NCI-H2171 (cell line): ENCODE measurements at places on chromosomes 4 and X.

GRCh38 chrX:5242091-5242790 lies 986.4 kb downstream of the NLGN4X start:
- no peak for DNase-seq

DNA sequence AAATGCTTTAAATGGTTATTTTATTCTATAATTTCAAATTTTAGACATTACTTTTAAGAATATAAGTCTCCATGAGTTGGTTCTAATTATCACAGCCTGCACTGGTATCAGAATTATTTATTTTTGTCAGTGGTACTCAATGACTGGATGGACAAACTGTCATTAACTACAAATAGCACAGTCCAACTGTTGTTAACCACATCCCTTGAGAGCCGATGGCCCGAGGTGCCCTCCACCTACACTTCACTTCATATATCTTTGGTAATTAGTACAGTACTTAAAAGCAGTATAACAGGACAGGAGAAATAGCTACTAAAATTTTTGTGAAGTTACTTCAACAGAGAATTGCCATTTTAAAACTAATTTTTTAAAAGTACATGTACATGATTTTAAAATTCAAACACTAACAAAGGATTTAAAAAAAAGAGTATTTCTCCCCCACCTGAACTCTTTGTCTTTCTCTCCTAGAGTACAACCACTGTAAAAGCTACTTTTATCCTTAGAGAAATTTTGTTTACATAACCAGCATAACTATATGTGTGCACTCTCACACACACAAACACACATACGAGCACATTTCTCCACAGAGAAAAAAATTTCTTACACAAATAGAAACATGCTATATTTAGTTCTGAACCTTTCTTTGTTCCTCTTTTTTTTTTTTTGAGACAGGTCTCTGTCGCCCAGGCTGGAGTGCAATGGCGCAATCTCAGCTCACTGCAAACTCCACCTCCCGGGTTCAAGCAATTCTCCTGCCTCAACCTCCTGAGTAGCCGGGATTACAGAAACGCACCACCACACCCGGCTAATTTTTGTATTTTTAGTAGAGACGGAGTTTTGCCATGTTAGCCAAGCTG lies 6.5 kb downstream of the TIFA start:
- no peak for DNase-seq

GRCh38 chrX:29671421-29671820 lies 543.9 kb upstream of the MAGEB2 start:
- no peak for DNase-seq

DNA sequence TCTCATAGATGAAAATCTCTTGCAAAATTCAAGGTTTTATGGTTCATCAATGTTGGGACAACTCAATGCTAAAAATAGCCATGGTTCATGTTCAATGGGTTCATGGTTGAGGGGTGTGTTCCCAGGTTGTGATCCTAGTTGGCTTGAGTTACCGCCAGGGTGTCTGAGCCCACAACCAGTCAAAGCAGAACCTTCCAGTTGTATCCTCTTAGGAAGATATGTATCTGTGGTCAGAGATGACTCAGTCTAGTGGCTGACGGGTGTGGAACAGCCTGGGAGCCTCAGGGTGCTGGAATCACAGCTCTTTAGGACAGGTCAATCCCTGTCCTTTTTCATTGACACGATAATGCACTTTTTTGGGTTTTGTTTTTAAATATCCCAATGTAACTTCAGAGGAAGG lies 192.3 kb upstream of the NR3C2 start:
- no peak for DNase-seq

DNA sequence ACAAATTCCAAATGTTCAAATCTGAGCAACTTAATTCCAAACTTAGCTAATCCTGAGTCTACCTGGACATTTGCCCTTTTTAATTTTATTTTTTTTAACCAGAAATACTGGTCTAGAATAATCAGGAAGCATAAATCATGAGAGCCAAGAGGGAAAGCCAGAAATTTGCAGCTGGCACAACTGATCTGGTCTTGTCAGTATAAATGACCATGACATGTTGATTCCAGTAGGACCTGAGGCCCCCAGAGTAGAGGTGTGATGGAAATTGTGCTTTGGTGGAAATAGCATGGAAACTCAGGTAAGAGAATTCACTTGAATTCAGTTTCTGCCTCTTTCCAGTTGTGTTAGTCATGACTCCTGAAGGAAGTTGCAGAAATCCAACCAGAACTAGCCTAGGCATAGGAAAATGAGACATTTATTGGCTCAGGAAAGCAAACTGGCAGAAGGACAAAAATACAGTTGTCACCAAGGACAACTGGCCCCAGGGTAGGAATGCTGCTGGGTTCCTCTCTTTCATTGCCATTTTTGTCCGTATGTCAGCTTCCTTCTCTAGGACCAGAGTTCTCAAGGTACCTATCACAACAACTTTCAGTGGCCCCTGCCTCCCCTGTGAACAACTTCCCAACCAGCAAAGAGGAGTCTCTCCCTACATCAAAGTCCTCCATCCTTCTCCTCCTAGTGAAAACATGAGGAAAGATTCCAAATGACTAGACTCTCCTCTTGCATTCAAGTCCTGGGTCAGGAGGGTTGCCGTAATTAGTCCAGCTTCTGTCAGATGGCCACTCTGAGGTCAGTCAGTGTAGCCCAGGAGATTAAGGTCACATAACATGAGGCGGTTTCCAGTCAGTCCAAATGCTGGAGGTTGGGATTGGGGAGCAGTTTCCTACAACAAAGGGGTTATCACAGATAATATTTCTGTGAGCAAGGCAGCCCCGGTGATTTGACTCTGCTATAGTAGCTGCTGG lies 29.3 kb upstream of the MYOZ2 start:
- no peak for DNase-seq

DNA sequence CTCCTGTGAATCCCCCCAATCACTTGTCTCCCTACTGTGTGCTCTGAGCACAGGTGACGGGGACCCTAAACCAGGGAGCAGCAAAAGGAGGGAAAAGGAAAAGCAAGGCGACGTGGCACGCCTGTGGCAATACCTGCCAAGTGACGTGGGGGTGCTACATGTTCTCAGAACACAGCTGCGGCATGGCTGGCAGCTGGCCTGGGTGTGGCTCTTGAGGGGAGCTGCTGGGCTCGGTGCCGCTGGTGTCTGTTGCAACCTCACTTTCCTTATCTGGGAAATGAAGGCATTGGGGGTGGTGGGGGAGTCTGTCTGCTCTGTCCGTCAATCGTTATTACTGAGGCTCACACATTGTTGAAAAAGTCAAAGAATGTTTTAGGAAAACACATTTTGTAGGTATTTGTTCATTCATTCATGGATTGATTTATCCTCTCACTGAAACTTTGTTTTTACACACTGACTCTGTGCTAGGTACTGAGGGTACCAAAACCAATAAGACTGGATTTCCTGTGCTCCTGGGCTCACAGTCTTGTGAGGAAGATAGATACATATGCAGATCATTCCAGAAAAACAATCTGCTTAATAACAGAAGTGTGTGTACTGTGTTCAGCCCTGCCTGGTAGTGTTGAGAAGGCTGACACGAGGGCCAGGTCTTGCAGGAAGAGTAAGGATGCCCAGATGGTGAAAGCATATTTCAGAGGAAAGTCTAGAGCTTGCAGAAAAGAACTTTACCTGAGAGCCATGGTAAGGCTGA lies 217.6 kb downstream of the PTTG2 start:
- peak; percentile 51 for DNase-seq

DNA sequence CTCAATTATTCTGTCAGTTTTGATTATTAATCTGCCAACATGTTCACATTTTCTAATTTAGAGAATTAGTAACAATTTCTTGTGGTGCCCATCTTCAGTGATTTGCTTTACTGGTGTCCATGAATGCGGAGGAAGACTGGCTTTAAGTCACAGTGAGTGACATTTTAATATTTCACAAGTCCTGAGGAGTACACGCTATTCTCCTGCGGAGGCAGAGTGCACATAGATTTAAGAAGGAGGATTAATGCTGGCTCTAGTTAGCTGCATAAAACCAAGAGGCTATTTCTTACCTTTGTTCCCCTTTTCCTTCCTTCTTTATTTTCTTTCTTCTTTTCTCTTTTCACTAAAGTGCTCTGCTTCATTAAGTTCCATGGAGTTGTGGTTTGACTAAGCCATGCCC lies 495.2 kb upstream of the IGFBP7 start:
- DNase-seq = no peak
